ENCODE measurements at places on chromosomes 7 and 10. TPM values are rescaled to one million over a fixed set of nuclear protein-coding genes. Genes with fewer than 3 reads are reported as not detected.

Gene CYP3A7
- total RNA-seq: not detected

Gene STEAP1B
- not detected for total RNA-seq

Gene HIPK2
- not detected for total RNA-seq

Gene ALDH18A1
- 43.7 TPM for total RNA-seq

Gene HDAC9
- 5.2 TPM for total RNA-seq

Gene TCF7L2
- total RNA-seq: not detected

Gene NPSR1
- not detected for total RNA-seq

Gene GNG11
- not detected for total RNA-seq

Gene ODAD2
- total RNA-seq: not detected

Gene SH2D4B
- total RNA-seq: not detected

Gene BAG3
- total RNA-seq: 0.97 TPM

Gene GLCCI1
- total RNA-seq: 55.7 TPM

Gene NUDT5
- total RNA-seq: 96.9 TPM

Gene SLC16A12
- not detected for total RNA-seq

Gene GRID2IP
- total RNA-seq: not detected

Gene NKX1-2
- total RNA-seq: not detected

Gene CREB5
- 52.1 TPM for total RNA-seq

Gene NUTM2A
- total RNA-seq: 0.14 TPM

Gene PHKG1
- 0.22 TPM for total RNA-seq

Gene DHX32
- not detected for total RNA-seq

Gene STAMBPL1
- 38.5 TPM for total RNA-seq

Gene ARMC10
- 65.6 TPM for total RNA-seq

Gene AKR1B15
- total RNA-seq: not detected

Gene LIPK
- total RNA-seq: not detected

Gene PLCE1
- total RNA-seq: not detected

Gene PPP1R17
- total RNA-seq: 7.9 TPM

Gene TMEM178B
- not detected for total RNA-seq

Gene SSBP1
- total RNA-seq: 176 TPM

Gene HSPA12A
- 0.07 TPM for total RNA-seq

Gene DGKI
- total RNA-seq: not detected

Gene SMO
- total RNA-seq: 0.11 TPM

Gene AIMP2
- total RNA-seq: 97.2 TPM

Gene MALRD1
- total RNA-seq: not detected

Gene SRRM3
- not detected for total RNA-seq

Gene MMD2
- total RNA-seq: not detected

Gene NUP42
- 68.6 TPM for total RNA-seq

Gene PNLIPRP1
- not detected for total RNA-seq
